ENCODE measurements at places on chromosomes 16 and 17. TPM values are rescaled to one million over a fixed set of nuclear protein-coding genes. Genes with fewer than 3 reads are reported as not detected.

Gene RUNDC3A
- 0.41 TPM for total RNA-seq

Gene KRTAP4-4
- total RNA-seq, result not detected

Gene SUPT6H
- total RNA-seq, result 95.7 TPM

Gene SECTM1
- total RNA-seq, result 4.1 TPM

Gene TMIGD1
- not detected for total RNA-seq

Gene ARL5C
- total RNA-seq, result not detected

Gene CDH11
- 0.53 TPM for total RNA-seq

Gene TBC1D3H
- total RNA-seq, result not detected

- DNase-seq, result no peak
- no peak overlapping the region for H3K27ac ChIP-seq
- H3K4me1 ChIP-seq, result peaks cover 10% of the 10 kb centered on the region
These were observed 13.4 kb downstream of the CMC2 start for GRCh38 chr16:80993307-80993706.

DNA sequence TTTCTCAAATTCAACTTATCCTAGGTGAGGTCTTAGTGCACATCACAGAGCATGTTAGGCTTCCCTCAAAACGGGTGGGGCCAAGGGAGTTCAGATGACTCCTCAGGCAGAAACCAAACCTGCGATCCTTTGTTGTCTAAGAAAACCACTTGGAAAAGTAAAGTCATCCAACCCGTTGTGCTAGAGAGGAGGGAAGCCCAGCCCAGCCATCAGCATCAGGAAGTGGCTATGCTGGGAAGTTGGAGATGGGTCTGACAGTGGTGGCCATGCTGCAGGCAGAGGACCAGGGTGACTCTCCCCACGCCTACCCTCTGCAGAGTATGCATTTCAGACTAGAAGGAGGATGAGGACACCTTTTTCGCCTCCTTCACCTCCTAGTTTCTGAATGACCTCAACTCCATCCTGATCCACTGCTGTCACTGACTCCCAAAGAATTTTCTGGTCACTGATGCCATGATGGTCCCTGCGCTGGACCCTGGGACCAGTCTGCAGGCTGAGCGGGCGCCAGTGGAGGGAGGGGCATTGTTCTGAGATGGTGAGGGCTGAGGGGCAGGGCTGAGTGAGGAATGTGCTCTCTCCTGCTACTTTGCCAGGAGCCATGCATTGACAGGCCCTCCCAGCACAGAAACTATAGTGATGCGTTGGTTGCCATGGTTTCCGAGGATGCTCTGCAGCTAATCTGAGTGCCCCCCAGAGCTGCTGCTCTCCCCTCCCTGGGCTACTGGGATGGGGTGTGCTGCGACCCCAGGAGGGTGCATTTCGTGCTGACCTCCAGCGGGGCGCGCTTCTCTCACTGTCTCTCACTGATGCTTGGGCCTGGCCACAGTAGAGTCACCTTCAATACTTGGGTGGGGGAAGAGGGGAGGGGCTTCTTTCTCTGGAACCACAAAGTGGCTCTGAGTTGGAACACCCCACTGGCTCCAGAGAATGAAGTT, 20.4 kb downstream of the ALOX12B start:
- H3K4me3 ChIP-seq, result no peak overlapping the region
- peaks cover 56% of the 10 kb centered on the region for H3K27me3 ChIP-seq
- no peaks in the 10 kb centered on the region for H3K4me1 ChIP-seq
- no peak overlapping the region for H3K27ac ChIP-seq
- DNase-seq, result no peak

DNA sequence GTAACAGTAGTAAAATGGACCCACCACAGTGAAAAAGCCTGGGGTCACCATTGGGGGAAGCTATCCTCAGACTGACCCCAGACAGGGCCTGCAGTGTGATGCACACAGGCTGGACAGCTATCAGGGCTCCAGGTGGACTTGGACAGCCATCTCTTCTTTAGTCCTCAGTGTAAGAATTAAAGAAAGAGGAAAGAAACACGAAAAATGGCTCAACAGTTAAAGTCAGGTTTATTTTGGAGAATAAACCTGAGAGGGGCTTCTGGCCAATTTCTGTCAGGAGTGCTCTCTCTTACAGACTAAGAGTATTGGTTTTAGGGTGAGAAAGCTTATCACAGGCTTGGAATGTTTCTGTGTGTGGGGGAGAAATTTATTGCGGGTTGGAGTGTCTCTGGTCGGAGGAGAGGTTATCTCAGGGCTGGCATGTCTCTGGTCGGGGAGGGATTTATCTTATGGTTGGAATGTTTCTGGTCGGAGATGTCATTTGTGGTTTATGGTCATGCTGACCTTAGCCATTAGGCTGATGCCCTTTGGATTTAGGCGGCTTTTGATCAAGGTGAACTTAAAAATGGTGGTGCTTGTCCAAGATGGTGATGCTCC, 10.8 kb upstream of the B4GALNT2 start:
- H3K27me3 ChIP-seq, result no peaks in the 10 kb centered on the region
- H3K36me3 ChIP-seq, result no peaks in the 10 kb centered on the region
- H3K4me1 ChIP-seq, result no peaks in the 10 kb centered on the region
- no peak for DNase-seq
- H3K4me3 ChIP-seq, result no peak overlapping the region

DNA sequence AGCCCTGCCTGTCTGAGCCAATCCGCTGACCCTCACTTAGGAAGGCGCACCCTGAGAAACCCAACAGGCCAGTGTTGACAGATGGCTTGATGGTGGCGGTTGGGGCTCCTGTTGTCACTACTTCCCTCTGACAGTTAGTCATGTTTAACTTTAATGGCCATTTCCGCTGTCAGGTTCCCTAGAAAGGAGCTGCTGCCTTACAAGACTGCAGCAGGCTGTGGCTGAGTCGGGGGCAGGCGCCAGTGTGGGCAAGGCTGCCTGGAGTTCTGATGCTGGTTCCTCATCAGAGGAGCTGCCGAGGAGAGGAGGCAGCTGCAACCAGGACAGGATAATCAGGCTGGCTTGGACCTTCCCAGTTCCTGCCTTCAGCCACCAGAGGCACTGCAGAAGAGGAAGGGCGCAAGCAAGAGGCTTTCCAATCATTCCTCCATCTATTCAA, 223.2 kb upstream of the DYNLRB2 start:
- peaks cover 15% of the 10 kb centered on the region for H3K27me3 ChIP-seq
- H3K4me1 ChIP-seq, result no peaks in the 10 kb centered on the region
- DNase-seq, result no peak
- H3K36me3 ChIP-seq, result no peaks in the 10 kb centered on the region
- H3K27ac ChIP-seq, result no peak overlapping the region
- H3K4me3 ChIP-seq, result no peak overlapping the region

DNA sequence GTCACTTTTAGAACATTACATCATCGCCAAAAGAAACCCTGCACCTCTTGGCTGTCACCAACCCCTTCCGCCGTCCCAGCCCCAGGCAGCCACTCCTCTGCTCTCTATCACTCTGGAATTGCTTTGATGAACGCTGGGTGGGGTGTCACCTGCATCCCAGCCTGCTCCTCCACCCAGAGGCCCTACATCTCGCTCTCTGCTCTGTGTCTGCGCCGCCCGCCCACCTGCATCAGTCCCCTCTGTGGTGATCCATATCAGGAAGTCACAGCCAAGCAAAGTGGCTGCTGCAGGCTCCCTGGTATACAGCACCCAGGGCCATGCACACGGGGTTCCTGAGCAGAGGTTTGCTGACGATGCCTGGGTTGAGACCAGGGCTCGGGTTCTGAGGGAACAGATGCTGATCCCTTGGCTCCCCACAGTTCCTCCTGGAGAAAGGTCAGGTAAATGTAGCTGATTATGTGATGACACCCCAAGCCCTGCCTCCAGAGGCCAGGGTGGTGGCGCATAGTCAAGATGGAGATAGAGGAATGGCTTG, 30.8 kb downstream of the MPRIP start:
- H3K4me3 ChIP-seq, result no peak overlapping the region
- H3K27me3 ChIP-seq, result no peaks in the 10 kb centered on the region
- H3K27ac ChIP-seq, result no peak overlapping the region
- peaks cover 45% of the 10 kb centered on the region for H3K4me1 ChIP-seq
- peaks cover 11% of the 10 kb centered on the region for H3K36me3 ChIP-seq
- no peak for DNase-seq

GRCh38 chr17:16986391-16986790, 14.5 kb upstream of the TNFRSF13B start:
- H3K4me3 ChIP-seq, result no peak overlapping the region
- H3K27ac ChIP-seq, result no peak overlapping the region
- H3K27me3 ChIP-seq, result no peaks in the 10 kb centered on the region
- peaks cover 34% of the 10 kb centered on the region for H3K4me1 ChIP-seq

DNA sequence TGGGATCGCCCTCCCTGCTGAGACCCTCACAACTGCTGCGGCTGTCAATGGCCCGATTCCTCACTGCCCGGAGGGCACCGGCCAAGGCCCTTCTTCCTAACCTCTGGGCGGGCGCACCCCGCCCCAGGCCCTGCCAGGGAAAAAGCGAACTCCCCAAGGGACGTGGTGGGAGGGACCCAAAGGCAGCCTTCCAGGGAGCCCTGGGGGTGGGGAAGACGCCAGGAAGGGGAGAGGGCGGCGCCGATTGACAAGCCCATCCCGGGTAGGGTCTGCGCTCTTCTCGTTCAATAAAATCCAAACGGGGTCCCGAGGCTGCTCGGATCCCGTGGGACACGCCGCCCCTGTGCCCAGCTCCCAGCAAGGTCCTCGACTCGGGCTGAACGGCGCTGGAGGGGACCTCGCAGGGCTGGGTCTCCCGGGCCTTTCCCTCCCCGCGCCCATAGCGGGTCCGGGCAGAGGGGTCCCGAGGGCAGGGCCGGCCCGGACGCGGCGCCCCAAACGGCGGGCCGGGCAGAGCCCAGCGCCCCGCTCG, 416 bp downstream of the KIFC3 start:
- no peak for DNase-seq
- peaks cover 36% of the 10 kb centered on the region for H3K27me3 ChIP-seq
- no peaks in the 10 kb centered on the region for H3K4me1 ChIP-seq
- peak overlapping the region; percentile 54 for H3K4me3 ChIP-seq
- H3K27ac ChIP-seq, result no peak overlapping the region

GRCh38 chr17:81553616-81554181, 1.5 kb upstream of the FAAP100 start:
- peak overlapping the region; percentile 68 for H3K27ac ChIP-seq
- H3K27me3 ChIP-seq, result no peaks in the 10 kb centered on the region
- DNase-seq, result no peak
- peaks cover 38% of the 10 kb centered on the region for H3K4me1 ChIP-seq
- peaks cover 20% of the 10 kb centered on the region for H3K36me3 ChIP-seq

DNA sequence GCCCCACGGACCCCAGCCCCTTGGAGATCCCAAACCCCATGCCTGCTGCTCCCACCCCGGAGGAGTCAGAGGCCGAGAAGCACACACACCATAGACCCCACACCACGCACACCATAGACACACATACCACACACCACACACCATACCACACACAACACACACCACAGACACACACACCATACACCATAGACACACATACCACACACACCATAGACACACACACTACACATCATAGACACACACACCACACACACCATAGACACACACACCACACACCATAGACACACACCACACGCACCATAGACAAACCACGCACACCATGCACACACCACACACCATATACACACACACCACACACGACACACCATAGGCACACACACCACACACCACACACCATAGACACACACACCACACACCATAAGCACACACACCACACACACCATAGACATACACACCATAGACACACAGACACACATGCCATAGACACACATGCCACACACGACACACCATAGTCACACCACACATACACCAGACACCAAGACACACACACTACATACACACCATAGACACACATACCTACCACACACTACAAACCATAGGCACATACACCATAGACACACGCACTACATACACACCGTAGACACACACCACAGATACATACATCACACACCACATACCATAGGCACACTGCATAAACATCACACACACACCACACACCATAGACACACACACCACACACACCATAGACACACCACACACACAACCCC, 11.3 kb downstream of the TBC1D16 start:
- no peak for DNase-seq
- peaks cover 4% of the 10 kb centered on the region for H3K27me3 ChIP-seq
- H3K4me1 ChIP-seq, result no peaks in the 10 kb centered on the region
- no peaks in the 10 kb centered on the region for H3K36me3 ChIP-seq
- H3K4me3 ChIP-seq, result no peak overlapping the region

- H3K27ac ChIP-seq, result no peak overlapping the region
- peaks cover 20% of the 10 kb centered on the region for H3K4me1 ChIP-seq
- peak overlapping the region; percentile 95 for H3K4me3 ChIP-seq
- H3K27me3 ChIP-seq, result peaks cover 14% of the 10 kb centered on the region
- H3K36me3 ChIP-seq, result peaks cover 14% of the 10 kb centered on the region
These were observed 972 bp downstream of the RSAD1 start for GRCh38 chr17:50479522-50480141.

- H3K36me3 ChIP-seq, result no peaks in the 10 kb centered on the region
- H3K27ac ChIP-seq, result peak overlapping the region; percentile 22
- no peak for DNase-seq
- no peaks in the 10 kb centered on the region for H3K27me3 ChIP-seq
These were observed 38.9 kb downstream of the KANSL1 start for GRCh38 chr17:46154151-46154816.

GRCh38 chr16:87961623-87962022, 10.4 kb downstream of the BANP start:
- peaks cover 26% of the 10 kb centered on the region for H3K4me1 ChIP-seq
- peaks cover 6% of the 10 kb centered on the region for H3K36me3 ChIP-seq
- no peak for DNase-seq
- no peak overlapping the region for H3K27ac ChIP-seq

- H3K36me3 ChIP-seq, result no peaks in the 10 kb centered on the region
- no peaks in the 10 kb centered on the region for H3K27me3 ChIP-seq
- H3K4me1 ChIP-seq, result peaks cover 5% of the 10 kb centered on the region
- no peak within 1 kb of the TSS for H3K27ac ChIP-seq
- peak within 1 kb of the TSS; percentile 80 for H3K4me3 ChIP-seq
These were observed at the start of gene GINS2 for GRCh38 chr16:85688586-85689284. Gene GINS2, minus strand, starts transcription at chr16:85688954. Its CDS starts 56 bp downstream, at chr16:85688898.

DNA sequence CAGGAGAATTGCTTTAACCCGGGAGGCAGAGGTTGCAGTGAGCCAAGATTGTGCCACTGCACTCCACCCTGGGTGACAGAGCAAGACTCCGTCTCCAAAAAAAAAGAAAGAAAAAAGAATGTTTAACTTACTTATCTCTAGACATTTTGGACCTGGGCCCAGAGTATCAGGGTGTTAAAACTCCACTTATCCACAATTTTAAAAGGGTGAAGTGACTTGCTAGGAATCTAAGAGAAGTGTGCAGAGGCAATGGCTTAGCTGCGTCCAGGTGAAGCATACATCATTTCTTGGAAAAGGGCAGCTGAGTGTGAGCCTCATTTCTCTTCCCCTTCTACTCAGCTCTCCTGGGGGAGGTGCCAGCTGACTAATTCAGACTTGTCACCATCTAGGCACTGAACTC, 25.1 kb downstream of the ALDH3A2 start:
- DNase-seq, result no peak
- no peak overlapping the region for H3K4me3 ChIP-seq
- no peaks in the 10 kb centered on the region for H3K4me1 ChIP-seq

- H3K4me3 ChIP-seq, result no peak overlapping the region
- peaks cover 40% of the 10 kb centered on the region for H3K27me3 ChIP-seq
- H3K36me3 ChIP-seq, result no peaks in the 10 kb centered on the region
- no peak for DNase-seq
These were observed 20.8 kb downstream of the ACTG1 start for GRCh38 chr17:81491761-81492160.

All from T-cell (primary cell).